C1 segment of cervical spinal cord (tissue), 14 donors: ENCODE measurements at places on chromosomes 1 and 21.

DNA sequence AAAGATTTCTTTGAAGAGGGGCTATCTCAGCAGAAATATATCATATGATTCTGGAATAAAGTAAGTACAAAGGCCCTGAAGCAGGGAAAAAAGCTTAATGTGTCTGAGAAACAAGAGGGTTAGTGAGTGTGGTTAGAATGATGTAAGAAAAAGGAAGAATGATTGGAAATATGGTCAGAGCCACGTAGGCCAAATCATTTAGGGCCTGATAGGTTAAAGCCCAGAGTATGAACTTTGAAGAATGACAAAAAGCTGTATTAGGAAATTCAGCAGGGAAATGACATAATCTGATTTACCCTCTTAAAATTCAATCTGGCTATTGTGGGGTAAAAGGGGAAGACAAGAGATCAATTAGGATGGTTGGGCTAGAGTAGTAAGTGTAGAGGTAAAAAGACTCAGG is 69.0 kb upstream of the MUTYH start:
- DNase-seq: no peak

DNA sequence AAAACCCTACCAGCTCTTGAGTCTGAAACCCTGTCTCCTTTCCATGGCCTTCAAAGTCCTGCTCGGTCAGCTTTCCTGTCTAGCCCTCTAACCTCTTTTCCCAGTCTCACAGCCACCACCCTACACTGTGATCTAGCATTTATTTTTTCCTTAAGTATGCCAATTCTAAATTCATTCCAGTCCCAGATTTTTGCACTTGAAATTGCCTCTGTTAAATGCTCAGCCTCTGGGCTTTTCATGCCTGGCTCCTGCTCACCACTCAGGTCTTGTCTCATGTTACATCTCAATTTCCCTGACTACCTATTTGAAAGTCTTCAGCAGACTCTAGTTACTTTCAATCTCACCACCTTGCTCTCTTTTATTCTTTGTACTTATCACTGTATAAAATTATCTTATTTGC is 176.2 kb downstream of the ADGRL4 start:
- no peak for DNase-seq

GRCh38 chr1:226551299-226551698 is 2.7 kb downstream of the STUM start:
- DNase-seq: no peak

DNA sequence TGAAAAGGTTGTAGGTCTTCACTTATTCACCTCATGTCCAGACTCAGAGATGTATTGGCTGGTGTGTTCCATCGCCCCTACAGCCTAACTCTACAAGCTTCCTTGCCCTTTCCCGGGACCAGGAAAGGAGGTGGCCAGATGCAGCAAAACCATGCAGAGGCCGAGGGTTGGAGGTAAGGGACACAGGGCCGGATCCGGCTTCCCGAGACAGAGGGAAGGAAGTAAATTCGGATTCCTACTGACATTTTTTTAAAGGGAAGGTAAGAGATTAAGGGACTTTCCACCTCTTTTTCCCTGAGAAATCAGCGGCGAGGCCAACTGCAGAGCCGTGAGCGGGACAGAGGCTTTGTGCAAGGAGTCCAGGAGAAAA is 12.7 kb downstream of the EPHA10 start:
- no peak for DNase-seq

DNA sequence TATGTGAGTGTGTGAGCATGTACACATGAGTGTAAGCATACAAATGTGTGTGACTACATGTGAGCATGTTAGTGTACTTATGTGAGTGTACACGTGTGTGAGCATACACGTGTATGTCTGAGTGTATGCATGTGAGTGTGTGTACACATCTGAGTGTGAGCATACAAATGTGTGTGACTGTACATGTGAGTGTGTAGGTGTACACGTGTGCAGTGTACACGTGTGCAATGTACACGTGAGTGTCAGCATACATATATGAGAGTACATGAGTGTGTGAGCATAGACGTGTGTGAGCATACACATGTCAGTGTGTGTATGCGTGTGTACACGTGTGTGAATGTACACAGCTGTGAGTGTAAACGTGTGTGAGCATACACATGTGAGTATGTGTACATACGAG is 170.6 kb downstream of the HUNK start:
- no peak for DNase-seq

GRCh38 chr1:163774978-163775620 is 453.3 kb downstream of the NUF2 start:
- no peak for DNase-seq

DNA sequence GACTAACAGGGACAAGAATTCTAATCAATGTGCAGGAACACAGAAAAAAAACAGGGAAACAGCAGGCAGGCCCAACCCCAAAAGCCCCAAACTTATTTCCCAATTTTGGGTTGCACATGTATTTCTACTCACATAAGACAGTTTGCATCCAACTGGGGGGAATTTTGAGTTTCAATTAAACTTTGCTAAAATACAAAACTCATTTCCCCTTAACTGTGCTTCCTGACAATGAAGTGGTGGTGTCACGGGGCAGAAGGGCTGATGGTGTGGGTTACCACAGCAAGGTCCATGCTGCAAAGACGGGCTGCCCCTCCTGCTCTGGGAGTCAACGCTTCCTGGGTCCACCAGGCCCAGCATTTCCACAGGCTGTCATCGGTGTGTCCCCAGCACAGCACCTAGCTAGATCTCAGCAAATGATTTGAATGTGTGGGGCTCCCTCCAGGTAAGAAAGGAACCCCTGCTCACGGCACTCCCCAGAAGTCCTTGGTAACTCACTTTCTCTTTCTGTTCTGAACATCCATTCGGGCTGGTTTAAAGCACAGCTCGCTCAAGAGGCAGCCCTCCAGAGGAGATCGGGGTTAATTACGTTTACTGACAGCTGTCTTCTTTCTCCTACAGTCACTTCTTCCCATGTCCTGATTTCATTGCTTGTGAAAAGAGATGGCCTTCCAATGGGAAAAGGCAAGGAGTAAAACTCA is 27.4 kb downstream of the HIVEP3 start:
- DNase-seq: no peak

DNA sequence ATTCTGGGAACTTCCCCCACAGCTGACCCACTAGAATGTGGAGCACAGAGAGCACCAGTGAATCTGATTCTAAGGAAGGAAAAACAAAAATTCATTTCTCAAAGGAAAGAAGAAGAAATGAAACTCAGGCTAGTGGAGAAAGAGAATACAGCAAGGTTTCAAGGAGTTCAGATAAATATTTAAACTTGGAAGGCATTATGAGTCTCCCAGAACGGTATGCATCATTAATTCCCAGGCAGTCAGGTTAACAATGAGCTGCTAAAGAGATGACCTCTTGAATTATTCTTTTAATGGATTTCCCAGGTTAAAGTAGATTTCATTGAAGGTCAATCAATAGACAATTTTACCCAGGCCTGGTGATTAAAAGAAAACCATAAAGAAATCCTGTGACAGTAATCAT is 103.6 kb upstream of the KAZN start:
- no peak for DNase-seq

DNA sequence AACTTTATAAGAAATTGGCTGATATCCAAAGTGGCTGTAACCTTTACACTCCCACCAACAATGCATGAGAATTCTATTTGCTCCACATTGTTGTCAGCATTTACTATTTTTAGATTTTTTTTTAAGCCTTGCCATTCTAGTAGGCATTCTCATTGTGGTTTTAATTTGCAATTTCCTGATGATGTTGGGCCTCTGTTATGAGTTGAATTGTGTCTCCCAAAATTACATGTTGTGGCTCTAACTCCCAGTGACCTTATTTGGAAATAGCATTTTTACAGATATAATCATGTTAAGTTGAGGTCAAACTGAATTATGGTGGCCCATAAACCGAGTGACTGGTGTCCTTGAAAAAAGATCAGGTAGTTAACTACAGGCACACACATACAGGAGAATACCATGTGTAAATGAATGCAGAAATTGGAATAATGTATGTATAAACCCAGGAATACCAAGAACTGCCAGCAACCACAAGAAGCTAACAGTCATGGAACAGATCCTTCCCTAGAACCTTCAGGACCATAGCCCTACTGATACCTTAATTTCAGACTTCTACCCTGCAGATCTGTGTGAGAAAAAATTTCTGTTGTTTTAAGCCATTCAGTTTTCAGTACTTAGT is 348.8 kb upstream of the DAB1 start:
- DNase-seq: no peak

DNA sequence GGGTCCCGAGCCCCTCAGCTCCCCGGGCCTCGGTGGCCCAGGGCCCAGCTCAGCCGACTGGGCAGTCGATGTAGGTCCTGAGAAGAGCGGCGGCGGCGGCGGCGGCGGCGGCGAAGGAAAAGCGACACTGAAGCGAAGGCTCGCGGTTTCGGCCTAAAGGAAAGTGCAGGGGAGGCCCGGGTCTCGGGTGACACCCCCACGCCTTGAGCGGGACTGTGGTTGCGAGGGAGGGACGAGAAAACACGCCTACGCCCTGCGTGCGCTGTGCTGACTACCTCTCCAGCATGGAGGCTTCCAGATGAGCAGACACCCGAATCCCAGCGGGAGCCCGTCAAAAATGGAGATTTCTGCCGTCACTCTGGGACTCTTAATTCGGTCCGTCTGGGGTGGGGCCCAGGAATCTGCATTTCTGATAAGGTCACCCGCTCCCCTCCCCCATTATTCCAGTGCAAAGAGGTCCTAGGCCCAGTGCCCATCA is 31.2 kb downstream of the DNTTIP2 start:
- peak; percentile 63 for DNase-seq

GRCh38 chr1:40622936-40623629 is 42.4 kb downstream of the RIMS3 start:
- no peak for DNase-seq

DNA sequence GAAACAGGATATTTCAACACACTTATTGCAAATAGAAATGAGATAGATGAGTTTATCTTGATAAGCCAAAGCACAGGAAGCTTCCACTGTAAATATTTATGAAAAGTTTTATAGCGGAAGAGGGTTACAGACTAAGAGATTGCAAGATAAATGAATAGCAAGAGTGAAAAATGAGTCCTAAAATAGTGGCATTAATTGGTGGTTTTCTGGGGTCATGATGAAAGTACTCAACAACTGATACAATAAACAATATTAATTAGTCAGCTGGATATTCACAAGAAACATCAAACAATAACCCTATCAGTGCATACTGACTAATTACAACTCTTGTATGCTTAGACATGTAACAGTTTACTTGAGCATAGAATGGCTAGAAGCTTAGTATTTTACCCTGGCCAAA is 154.8 kb upstream of the CHODL start:
- no peak for DNase-seq

GRCh38 chr1:40078512-40079333 is 18.3 kb downstream of the PPT1 start:
- DNase-seq: no peak

- no peak for DNase-seq
These were observed 48.5 kb upstream of the ECE1 start for GRCh38 chr1:21338573-21339355.

DNA sequence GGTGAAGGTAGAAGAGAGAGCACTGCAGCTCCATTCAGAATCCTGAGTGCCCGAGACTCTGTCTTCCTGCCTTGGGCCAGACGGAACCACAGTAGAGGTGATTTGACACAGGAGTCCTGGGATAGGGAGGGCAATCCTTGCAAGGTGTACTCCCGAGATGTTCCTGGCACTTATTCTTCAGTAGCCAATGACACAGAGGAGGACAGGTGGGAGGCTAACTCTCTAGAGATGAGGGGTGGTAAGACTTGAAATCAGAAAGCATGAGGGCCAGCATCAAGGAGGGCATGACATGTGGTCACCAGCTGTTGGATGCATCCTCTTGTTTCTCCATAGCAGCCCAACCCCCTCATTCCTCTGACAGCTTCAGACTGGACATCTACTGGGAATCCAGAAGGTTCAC is 56.3 kb downstream of the CSMD2 start:
- DNase-seq: no peak

DNA sequence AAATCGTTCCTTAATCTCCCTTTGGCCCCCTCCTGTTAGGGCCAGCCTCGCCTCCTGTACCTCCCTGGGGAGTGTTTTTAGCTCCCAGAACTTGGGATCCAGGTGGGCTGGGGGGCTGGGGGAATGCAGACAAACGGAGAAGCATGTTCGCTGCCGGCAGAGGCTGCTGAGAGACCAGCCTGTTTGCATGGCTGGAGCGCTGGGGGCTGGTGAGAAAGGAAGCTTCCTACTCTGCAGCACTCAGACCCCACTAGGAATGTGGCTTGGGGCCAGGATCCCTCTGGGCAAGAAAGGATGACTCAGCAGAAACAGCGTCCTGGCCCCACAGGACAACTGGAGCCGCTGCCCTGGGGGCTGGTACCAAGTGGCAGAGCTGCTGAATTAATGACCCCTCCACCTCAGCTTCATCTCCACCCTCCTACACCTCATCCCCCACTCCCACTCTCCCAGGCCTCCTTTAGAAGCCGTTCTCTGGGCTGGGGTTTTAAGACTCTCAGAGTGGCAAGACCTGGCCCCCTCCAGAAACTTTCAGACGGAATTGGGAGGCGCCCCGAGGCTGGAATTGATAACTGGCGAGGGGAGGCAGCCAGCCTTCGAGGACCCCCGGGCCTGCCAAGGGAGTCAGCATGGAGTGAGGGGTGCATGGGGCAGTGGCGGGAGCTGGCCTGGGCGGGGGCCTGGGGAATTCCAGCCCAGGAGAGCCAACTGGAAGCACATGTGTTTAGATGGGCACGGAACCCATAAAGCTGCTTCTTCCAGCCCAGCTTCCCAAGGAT is 28.5 kb upstream of the EPS8L3 start:
- no peak for DNase-seq

DNA sequence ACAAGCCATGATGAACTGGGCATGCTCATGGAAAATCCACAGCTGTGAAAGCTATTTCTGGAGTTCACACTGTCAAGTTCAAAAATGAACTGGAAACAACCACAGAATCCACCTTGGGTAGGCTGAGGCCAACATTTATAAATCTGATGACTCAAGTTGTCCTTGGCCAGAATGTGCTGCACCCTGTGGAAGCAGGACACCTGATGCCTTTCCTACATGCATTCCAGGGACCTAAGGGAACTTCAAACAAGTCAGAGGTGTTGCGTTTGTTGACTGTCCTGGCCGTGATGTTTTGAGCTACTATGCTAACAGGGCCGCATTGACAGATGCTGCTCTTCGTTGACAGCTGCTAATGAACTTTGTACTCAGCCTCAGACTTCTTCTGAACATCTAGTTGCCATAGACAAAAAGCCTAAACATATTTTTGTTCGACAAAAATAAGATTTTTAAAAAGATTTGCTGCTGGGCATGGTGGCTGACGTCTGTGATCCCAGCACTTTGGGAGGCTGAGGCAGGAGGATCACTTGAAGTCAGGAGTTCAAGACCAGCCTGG is 127.9 kb upstream of the SLC45A1 start:
- no peak for DNase-seq

GRCh38 chr1:53419034-53419433 is 40.2 kb upstream of the DMRTB1 start:
- DNase-seq: no peak

DNA sequence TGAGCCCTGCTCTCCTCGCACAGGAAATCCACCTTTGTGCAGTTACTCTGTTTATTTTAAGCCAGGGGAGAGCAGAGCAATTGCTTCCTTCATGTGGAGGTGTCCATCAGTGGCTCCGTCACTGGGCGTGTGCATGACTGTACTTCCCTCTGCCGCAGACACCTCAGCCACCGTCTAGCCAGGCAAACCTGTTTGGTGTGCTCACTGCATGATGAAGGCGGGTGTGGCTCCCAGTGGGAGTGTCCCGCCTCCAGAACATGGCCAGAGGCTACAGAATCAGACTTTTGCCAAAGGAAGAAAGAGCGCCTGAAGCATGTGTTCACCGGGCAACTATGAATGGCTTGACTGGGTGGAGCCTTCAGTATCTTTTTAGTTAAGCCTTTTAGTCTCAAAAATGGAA is 26.1 kb upstream of the LAMC2 start:
- no peak for DNase-seq
